Activated CD4-positive, alpha-beta T cell treated with anti-CD3 and anti-CD28 coated beads, Interleukin-2, Interleukin-6, amounts not matched to agents 100 ng/mL and 50 ng/mL, durations not matched to agents 16 hours and 8 hours (primary cell): ENCODE measurements at places on chromosomes 12 and 14.

DNA sequence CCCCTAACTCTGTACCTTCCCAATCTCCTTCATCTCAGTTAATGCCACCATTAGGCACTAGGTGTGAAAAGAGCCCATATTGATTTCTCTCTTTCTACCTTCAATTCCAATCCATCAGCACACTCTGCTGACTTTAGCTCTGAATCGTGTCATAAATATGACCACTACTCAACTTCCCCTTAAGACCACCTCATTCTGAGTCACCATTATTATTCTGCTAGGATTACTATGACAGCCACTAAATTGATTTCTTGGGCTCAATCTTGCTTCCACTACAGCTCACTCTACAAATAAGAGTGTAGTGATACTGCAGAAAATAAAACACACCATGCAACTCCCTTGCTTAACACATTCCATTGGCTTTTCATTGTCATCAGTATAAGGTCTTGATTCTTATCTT lies 1449.0 kb upstream of the FLRT2 start:
- DNase-seq, result no peak

- no peak for DNase-seq
These were observed 8.3 kb upstream of the ACSM4 start for GRCh38 chr12:7295529-7295928.

- DNase-seq, result no peak
These were observed 71.6 kb downstream of the ASCL4 start for GRCh38 chr12:107845980-107846659.

DNA sequence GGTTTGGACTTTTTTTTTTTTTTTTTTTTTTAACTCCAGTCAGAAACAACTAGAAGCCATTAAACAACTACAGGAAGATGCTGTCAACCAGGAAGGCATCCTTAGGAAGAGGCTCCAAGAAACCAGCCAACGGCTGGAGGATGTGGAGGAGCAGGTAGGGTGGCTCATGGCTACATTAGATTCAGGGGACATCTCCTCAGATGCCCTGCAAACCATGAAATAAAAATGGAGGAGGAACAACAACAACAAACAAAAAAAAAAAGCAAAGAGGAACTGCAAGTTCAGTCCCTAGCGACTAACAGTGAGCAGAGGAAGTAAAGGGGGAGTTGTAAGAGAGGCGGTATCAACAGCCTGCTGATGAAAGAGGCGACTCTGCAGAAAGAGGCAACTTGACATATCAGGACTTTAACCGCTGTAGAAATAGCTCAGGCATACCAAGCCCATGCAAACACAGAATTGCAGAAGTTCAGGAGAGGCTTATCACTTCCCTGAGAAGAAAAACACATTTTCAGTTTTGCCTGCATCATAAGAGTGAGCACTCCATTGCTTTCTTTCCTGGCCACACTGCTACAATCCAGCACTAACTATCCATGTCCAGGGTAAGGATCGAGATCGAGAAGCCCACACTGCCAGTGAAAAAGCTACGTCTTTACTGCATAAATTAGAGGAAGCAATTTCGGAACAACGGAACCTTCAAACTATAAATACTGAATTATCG lies 103.5 kb upstream of the BCAT1 start:
- peak; percentile 71 for DNase-seq

DNA sequence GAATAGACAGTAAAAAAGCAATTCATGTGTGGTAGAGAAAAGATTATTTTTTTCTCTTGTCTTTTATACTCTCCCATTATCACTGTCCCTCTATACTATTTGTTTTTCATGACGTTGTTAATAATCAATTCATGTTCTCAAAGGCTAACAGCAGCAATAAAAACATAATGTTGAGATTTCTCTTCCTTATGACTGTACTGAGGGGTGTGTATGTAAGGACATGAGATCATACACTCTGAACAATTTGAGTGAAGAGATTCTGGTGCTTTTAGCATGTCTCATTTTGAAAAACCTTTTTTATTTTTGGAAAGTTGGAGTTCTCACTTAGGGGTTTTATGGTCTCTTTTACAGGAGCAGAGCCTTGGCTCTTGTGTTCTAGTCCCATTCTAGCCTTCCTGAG lies 3.8 kb upstream of the TSPAN8 start:
- DNase-seq, result no peak

DNA sequence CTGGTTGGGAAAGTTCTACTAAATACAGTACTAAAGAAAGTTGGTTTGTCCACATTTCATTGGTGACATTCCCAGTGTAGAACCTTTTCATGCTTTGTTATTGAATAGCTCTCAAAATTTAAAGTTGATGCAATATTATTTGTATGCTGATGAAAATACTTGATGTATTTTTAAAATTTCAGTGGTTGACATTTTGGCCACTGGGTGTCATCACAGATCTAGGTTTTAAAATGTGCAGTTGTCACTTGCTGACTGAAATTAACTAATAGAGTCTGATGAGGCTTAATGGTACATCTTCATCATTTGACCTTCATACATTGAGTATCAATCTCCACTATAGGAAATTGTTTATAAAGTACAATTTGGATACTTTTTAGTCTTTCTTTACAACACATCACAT lies 37.1 kb downstream of the CMAS start:
- DNase-seq, result peak; percentile 28

DNA sequence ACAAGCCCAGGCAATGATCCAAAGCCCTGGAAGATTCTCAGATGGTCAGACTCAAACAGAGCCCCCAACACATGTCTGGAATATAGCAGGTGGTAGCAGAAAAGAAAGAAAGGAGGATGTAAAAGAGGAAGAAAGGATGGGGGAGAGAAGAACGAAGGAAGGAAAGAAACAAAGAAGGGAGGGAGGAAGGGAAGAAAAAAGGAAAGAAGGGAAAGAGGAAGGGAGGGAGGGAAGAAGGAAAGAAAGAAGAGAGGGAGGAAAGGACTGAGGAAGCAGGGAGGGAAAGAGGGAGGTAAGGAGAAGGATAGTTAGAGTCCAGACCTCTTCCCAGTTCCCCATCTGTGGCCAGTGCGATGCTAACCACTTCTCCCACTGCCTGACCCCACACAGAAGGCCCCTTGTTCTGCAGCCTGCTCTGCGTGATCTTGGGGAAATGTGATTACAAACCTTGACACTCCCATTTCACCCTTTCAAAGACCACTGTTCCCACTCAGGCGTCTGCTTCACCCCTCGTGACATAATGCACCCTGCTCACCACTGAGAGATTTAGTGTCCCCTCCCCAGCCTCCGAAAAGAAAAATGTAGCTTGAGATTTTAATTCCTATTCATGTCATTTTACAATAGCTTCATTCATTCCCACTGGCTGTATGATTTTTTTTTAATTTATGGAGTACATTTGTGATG lies 357.9 kb downstream of the BCL11B start:
- DNase-seq, result no peak

DNA sequence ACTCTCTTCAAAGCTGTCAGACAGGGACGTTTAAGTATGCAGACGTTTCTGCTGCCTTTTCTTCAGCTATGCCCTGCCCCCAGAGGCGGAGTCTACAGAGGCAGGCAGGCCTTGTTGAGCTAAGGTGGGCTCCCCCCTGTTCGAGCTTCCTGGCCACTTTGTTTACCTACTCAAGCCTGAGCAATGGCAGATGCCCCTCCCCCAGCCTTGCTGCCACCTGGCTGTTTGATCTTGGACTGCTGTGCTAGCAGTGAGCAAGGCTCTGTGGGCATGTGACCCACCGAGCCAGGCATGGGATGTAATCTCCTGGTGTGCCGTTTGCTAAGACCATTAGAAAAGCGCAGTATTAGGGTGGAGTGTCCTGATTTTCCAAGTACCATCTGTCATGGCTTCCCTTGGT lies 900.4 kb upstream of the MDGA2 start:
- DNase-seq, result no peak

GRCh38 chr12:124299628-124300388 lies 4.9 kb downstream of the RFLNA start:
- no peak for DNase-seq

DNA sequence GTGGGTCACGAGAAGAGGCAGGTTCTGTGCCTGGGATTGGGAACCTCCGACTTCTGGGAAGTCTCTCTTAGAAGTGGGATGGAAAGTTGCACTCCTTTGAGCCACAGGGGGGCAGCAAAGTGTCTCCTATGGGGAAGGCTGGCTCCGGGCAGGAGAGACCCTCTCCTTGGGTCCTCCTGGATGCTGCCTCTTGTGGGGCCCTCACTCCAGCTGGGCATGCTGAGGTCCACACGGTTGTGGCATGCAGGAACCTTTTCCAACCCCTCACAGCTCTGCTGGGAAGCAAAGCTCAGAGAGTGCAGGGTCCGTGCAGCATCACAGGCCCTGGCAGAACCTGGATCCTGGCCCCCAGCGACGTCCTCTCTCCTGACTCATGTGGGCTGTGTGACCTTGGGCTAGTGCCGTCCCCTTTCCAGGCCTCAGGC lies 17.4 kb downstream of the SDSL start:
- DNase-seq, result no peak

DNA sequence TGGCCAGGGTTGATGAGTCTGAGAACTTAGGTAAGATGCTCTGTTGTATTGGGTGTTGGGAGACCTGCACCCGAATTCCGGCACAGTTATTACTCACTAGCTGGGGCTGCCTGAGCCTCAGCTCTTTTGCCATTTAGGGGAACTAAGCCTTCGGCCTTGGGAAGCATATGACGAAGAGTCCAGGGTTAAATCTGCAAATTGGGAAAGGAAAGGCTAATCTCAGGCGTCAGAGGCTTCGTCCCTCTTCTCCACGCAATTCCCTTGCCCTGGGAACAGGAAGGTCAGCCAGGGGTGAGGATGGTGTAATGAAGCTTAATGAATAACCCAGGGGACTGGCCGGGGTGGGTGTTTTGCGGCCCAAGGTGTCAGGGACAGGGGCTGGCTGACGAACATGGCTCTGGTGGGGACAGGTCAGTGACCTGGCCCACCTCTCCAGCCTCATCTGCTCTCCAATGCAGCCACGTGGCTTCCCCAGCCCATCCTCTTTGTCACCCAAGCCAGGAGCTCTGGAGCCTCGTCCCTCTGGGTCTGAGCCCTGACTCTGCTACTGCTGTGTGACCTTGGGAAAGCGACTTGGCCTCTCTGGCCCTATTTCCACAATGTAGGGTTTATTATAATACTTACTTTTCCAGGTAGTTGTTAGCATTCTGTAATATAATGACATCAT lies 3.8 kb upstream of the SDSL start:
- DNase-seq, result no peak

DNA sequence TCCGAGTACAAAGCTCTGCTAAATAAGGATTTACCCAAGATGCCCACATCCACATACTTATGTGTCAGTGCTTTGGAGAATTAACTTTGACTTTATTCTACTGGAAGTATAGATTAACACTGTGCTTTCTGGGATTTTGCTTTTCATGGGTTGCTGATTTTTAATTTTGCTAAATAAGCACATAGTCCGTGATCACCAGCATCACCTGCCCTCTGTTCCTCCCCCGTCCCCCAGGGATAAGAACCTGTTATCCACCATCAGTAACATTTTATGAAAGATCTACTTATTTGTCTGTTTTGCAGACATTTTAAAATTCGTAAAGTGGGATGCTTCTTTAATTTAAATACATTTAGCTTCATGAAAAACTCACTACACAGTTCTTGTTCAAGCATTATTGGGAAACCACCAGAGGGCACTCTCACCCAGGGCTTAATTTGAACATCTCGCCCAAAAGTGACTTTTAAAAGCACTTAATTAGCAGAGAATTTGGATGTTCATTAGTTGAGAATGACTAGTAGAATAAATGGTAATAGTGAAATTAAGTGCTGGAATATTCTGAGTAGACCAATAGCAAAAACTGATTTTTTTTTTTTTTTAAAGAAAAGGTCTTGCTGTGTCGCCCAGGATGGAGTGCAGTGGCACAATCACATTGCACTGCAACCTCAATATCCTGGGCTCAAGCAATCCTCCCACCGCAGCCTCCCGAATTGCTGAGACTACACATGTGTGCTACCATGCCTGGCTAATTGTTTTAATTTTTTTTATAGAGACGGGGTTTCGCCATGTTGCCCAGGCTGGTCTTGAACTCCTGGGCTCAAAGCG lies 35.7 kb downstream of the MRPL42 start:
- DNase-seq, result peak; percentile 59

- no peak for DNase-seq
These were observed 82.1 kb upstream of the FZD10 start for GRCh38 chr12:130080205-130080604.

GRCh38 chr12:77294016-77294415 lies 228.6 kb upstream of the E2F7 start:
- no peak for DNase-seq

GRCh38 chr14:105449276-105450122 lies 25.1 kb upstream of the CRIP2 start:
- no peak for DNase-seq

DNA sequence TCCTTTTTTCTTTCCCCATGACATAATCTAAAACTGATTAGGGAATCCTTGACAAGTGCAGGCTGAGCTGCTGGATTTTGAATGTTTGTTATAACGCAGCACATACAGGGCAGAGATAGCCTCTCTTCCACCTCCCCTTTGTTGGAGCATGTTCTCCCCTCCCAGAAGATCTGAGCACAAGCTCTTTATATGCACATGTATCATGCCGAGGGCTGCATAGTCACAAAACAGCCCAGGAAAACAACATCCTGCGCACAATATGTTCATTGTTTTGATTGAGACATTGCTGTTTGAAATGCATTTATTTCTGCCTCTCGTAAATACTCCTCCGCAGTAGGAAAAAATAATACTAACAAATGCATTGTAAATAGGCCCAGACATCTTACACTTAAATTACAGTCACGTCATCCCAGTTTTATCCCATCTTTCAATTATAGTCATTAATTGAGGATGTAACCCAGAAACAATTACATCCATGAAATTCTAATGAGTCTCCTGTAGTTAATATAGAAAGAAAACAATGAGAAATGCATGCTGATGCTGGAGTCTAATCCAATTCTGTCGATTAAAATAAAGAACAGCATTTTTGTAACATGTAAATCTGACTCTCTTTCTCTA lies 401.8 kb downstream of the BTG1 start:
- no peak for DNase-seq

DNA sequence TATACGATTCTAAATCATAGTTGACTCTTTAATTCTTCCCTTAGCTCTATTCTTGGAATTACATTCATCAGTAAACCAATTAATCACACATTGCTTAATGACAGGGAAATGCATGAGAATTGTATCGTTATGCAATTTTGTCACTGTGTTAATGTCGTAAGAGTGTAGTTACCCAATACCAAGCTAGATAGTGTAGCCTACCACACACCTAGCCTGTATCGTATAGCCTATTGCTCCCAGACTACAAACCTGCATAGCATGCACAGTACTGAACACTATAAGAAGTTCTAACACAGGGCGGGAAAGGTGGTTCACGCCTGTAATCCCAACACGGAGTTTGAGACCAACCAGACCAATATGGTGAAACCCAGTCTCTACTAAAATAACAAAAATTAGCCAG lies 24.7 kb downstream of the HNRNPC start:
- no peak for DNase-seq
